ENCODE measurements at places on chromosomes 13 and 19.

GRCh38 chr19:1073063-1073955 is 6.3 kb downstream of the ARHGAP45 start:
- DNase-seq, result no peak

GRCh38 chr13:20727856-20728255 is 24.4 kb downstream of the IL17D start:
- DNase-seq, result no peak

DNA sequence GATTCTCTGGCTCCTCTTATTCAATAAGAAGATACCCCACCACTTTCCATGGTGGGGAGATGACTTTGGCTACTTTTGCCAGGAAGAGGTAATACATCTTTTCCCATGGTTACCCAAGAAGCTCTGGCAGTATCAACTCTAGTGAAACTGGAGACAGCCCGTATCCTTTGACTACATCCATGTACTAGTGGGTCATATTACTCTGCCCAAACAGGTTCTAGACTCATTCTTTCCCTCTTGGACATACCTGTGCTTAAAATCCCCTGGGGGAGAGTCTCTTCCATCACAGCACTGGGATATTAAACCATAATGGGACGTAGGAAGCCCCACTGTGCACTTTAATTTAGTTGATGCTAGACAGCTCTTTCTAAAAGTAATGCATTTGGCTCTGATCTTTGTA is 144.7 kb upstream of the KLF12 start:
- DNase-seq, result no peak

- no peak for DNase-seq
These were observed 11.8 kb upstream of the CEACAM4 start for GRCh38 chr19:41638641-41639081.

DNA sequence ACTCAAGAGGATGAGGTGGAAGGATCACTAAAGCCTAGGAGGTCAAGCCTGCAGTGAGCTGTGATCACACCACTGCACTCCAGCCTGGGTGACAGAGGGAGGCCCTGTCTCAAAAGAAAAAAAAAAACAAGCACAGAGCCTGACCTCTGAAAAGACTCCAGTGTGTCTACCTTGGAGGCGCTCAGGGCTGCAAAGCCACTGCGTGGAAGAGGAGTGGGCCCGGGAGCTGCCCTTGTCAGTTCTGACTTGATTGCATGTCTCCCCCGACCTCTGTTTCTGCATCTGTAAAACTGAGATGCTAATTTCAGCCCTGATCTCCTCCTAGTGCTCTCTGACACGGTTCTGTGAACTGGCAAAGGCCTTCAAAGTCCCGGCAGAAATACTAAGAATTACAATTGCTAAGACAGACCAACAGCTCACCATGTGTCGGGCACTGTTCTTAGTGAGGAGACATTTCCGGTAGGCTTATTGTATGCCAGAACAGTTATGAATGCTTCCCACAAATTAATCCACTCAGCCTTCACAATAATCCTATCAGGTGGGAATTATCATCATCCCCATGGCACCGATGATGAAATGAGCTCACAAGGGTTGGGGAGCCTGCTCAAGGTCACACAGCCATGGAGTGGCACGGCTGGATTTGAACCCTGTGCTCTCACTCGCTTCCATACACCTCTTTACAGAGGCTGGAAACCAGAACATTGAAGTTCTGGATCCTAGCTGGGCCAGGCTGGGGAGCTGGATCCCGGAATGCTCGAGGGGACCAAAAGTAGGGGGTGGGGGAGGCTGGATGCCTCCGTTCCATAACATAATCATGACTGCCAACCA is 3.5 kb downstream of the AKT2 start:
- DNase-seq, result no peak

- DNase-seq, result no peak
These were observed 6.0 kb downstream of the PEX11G start for GRCh38 chr19:7482584-7483439.

DNA sequence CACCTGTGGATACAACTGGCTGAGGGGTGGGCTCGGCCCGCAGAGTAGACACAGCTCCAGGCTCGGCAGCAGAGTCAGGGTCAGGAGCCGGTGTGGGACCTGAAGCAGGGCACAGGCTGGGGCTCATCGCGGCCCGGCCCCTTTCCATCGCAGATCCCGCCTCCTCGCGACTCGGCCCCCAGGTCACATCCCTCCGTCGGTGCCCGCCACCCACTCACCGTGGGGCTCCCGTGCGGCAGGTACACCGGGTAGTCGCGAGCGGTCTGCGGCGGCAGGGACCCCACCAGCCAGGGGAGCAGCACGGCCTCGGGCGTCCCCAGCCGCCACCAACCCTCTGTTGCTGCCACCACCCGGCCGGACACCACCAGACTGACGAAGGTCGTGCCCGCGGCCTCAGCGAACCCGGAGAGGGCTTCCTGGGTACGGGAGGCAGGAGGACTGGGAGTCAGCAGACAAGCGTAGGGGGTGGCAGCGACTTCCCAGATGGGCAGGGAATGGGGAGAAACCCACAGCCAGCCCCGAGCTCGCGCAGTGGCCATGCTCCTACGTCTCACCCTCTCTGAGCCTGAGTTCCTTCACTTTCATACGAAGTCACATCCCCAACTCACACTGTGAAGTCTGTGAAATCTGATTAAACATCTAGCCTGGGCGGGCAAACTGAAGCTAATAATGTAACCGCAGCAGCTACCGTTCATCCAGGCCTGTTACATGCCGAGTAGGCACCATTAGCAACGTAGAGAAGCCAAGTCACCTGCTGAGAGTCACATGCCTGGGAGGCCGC is 3.7 kb downstream of the FUZ start:
- DNase-seq, result no peak

DNA sequence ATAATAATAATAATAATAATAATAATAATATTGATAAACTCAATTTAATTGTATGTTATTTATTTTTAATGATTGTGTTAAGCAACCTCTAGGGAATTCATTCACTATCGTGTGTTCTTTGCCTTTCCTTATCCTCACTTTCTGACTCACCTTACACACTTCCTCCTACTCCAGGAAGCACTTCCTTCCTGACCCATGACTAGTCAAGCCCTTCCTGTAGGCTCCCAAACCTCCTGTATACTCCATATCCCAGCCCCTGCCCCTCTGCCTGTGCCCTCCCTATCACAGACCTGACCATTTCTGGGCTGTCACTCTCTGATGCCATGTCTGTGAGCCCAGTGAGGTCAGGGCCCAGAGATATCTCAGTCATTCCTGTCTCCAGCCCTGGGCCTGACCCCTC is 7.6 kb downstream of the LGALS4 start:
- no peak for DNase-seq

GRCh38 chr13:81139987-81140386 is 799.1 kb upstream of the SPRY2 start:
- DNase-seq, result no peak

DNA sequence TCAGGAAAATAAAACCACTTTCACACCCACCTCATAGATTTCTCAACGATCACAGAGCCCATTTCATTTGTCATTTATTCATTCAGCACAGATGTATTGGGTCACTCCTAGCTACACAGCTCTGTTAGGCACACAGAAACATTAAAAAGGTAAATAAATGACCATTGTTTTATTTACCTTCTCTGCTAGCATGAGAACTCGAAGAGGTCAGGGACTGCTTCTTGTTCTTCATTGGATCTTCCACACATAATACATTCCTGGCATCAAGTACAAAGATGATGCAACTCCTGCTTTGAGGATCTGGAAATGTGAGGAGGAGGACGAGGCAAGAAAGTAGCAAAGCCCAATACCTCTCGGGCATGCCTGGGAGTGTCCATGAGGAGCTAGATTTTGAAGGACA is 168.1 kb downstream of the RBM26 start:
- no peak for DNase-seq

GRCh38 chr13:108940121-108940520 is 310.7 kb downstream of the MYO16 start:
- no peak for DNase-seq

GRCh38 chr19:42292042-42292960 is 9.6 kb upstream of the PRR19 start:
- no peak for DNase-seq

DNA sequence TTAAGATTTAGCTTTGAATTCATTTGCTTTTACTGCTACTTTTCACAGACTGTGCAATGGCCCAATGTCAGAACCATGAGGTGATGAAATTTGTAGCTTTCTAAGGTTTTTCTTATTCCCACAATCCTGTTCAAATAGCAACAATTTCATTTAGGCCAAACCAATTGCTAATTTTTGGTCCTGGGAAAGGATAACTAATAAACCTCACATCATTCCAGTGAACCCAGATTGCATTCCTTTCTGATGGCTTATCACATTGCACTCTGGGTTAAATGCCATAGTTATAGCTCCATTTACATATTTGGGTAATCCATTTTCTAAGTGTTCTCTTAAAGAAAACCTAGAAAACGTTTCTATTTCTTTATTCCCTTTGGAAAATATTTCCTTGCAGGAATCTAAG is 22.9 kb upstream of the POMP start:
- DNase-seq, result no peak

DNA sequence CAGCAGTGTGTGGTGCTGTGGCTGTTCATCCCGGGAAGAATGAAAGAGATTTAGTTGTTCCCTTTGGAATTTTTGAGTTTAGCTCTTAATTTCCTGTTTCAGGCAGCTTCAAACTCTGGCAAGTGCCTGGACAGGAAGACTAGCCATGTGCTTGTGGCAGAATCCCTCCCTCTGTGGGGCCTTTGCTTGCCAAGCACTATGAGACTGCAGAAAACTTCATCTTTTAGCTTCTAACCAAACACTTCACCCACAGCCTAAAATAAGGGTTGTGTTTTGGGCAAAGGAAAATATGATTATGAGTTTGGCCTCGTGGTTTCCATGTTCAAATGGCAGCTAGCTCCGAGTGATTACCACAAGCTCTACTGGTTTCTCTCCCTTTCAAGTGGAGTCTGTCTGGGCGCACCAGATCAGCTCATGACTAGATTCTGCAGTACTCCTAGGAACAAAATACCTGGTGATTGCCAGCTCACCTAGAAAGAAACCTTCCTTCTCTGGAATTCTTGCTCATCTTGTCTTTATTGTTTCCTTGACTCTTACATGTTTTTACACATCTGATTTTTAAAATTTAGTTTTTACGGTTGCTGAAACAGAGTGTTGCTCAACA is 707.5 kb downstream of the SLITRK6 start:
- no peak for DNase-seq

- DNase-seq, result no peak
These were observed 31.2 kb upstream of the KL start for GRCh38 chr13:32984857-32985626.

GRCh38 chr13:29260684-29261083 is 334.8 kb downstream of the SLC7A1 start:
- no peak for DNase-seq

DNA sequence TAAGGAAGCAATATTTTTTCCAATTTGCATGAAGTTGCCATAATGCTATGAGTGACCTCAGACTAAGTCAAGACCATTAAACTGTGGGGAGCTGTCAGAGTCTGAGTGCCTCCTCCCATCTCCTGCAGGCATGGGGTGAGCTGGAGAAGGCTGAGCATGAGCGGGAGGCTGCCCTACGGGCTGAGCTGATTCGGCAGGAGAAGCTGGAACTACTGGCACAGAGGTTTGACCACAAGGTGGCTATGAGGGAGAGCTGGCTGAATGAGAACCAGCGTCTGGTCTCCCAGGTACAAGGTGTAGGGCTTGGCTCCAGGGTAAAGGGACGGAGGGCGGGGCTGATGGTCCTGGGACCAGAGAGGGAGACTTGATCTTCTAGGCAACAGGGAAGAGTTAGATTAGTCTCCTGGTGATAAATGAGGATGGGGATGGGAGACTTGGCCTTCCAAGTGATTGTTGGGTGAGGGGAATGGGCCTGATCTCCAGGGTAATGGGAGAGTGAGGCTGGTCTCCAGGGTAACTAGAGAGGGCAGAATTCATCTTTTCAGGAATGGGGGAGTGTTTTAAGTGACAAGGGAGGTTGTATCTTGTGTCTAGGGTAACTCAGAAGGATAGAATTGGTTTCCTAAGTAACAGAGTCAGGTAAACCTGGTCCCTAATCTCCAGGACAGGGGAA is 36.0 kb downstream of the SPTBN4 start:
- no peak for DNase-seq

- DNase-seq, result no peak
These were observed 35.2 kb downstream of the MBNL2 start for GRCh38 chr13:97257228-97257755.

- DNase-seq, result no peak
These were observed 744.1 kb downstream of the UQCRFS1 start for GRCh38 chr19:28468701-28469459.

DNA sequence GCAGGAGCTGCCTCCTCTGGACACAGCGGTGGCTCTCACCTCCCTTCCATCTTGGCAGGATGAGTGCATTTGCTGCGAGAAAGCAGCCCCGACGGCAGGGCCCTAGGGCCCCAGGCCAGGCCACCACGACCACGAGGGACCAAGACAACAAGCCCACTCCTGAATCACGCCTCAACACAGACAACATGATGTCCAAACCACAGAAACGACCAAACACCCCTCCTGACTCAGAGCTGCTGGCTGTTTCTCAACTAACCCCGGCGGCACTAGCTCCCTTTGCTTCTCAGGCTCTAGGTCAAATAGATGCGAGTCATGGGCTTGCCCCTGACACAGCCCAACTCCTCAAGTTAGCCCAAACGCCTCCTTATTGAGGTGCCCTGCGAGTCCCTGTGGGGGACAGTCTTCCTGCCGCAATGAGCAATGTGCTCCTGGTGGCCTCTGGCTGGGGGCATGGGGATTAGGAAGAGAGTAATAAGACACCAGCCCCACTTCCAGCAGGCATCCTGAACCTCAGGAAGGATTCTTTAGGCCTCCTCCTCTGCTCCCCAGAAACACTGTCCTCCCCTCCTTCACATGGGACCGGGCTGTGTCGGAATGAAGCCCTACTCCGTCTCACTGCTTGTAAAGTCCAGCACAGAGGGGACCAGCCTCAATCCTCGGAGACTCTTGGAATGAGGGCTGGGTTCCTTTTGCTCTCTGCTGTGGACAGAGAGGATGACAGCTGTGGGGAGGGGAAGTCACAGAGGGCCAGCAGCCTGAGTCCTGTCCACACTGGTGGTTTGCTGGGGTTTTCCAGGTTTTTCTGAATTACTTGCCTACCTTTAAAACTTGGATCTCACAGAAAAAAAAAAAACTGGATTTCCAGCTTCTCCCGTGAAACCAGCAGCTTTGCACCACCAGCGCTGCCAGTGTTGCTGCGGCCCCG is 6.9 kb upstream of the ATF5 start:
- no peak for DNase-seq

- no peak for DNase-seq
These were observed 1109.0 kb downstream of the UQCRFS1 start for GRCh38 chr19:28103921-28104320.

GRCh38 chr19:41997851-41998229 is 3.8 kb upstream of the ATP1A3 start:
- DNase-seq, result no peak

GRCh38 chr19:9584073-9584833 is at the start of gene ZNF121:
ZNF121 (minus strand) TSS chr19:9584504; CDS start chr19:9568097, 16,407 bp downstream.
- DNase-seq, result peak; percentile 79

- DNase-seq, result no peak
These were observed 76.0 kb downstream of the ELF1 start for GRCh38 chr13:40943073-40943472.

All from left renal pelvis (tissue), 4 donors.